ENCODE measurements at places on chromosomes 3 and 15. TPM values are rescaled to one million over a fixed set of nuclear protein-coding genes. Genes with fewer than 3 reads are reported as not detected.

The FHIT gene
- total RNA-seq = not detected

The OXTR gene
- 12.3 TPM for total RNA-seq

The SLC35G2 gene
- total RNA-seq = 8.3 TPM

The MYO5C gene
- under 0.01 TPM for total RNA-seq

The CKMT1A gene
- total RNA-seq = not detected

The NANOGP8 gene
- total RNA-seq = not detected

The IL12A gene
- 7.2 TPM for total RNA-seq

Measured in placental pericyte (primary cell).